ENCODE measurements at places on chromosomes 11 and 22. TPM values are rescaled to one million over a fixed set of nuclear protein-coding genes. Genes with fewer than 3 reads are reported as not detected.

GRCh38 chr11:99015634-99016454 lies 4.9 kb upstream of the CNTN5 start:
- DNase-seq, result no peak

DNA sequence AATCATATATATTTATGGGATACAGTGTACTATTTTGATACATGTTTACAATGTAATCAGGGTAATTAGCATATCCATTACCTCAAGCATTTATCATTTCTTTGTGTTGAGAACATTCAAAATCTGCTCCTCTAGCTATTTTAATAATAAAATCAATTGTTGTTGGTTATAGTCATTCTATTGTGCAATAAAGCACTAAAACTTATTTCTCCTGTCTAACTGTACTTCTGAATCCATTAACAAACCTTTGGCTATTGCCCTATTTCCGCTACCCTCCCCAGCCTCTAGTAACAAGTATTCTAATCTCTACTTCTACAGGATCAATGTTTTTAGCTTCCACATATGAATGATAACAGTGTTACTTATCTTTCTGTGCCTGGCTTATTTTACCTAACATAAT lies 15.3 kb upstream of the USP2 start:
- no peak for DNase-seq

DNA sequence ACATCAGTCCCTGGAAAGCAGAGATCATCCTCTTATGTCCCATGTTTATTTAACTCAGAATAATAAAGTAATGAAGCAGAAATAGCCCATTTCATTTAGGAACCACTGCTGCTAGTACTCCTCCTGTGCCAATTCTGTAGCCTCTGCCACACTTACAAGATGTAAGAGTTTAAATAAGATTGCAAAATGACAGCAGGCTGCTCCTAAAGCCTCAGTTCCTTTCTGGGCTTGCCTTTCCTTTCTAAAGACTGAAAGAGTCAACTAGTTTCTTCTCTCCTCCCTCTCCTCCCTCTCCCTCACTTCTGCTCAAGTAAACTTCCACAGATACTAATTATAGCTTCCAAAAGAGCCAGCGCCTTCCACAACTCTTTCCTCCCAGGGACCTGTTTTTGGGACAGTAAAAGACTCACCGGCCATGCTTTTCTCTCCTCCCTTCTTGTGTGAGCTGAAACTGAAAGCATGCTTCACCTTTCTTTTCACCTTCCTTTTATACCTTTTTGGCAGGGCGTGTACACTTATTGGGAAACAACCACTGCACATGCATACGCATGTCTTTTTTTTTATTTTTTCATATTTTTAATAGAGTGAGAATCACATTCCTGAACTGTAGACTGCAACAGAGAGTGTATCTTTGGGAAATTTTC lies 26.1 kb upstream of the CARD16 start:
- no peak for DNase-seq

GRCh38 chr11:12556788-12557384 lies 117.3 kb upstream of the TEAD1 start:
- no peak for DNase-seq

DNA sequence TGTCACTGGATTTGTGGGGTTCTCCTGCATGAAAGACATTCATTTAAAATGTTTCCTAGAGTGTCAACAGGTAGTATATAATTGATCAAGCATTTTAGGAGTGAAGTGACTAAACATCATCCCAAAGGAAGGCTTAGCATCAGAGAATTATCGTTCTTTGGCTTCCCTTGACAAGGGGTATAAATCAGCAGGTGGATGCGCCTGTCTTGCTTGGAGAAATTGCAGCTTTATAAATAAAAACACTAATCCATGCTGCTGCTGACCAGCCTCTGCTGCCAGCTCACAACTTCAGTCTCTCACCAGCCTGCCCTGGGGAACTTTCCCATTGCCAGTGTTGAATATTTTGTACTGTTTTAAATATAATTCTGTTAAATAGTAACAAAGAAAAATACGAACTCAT lies 1184.7 kb upstream of the TENM4 start:
- no peak for DNase-seq

- DNase-seq, result no peak
Observed at GRCh38 chr22:31861226-31861840, 83.0 kb upstream of the YWHAH start.

GRCh38 chr11:22677153-22677903 lies 10.9 kb downstream of the GAS2 start:
- no peak for DNase-seq

DNA sequence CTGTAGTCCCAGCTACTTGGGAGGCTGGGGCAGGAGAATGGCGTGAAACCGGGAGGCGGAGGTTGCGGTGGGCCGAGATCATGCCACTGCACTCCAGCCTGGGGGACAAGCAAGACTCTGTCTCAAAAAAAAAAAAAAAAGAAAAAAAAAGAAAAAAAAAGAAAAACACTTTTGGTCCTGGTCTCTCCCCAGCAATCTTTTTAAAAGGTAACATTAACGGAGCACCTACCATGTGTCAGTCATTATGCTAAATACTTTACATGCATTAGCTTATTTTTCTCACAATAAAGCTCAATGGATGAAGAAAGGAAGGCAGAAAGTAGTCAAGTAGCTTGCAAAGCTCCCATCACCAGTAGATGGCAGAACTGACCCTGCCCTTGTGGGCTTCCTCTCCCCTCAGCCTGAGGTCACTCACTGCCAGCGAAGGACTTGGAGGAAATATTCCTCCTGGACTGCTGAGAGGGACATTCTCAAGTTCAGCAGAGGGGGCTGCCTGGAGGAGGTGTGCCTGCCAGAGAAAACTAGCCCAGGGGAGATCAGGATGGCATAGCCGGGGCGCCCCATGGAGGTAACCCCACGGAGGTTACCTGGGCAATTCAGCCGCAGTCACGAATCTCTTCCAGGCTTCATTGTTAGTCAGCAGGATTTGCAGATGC lies 15.5 kb downstream of the APOL3 start:
- DNase-seq, result no peak

GRCh38 chr11:65066805-65067291 lies 8.5 kb upstream of the NAALADL1 start:
- no peak for DNase-seq

DNA sequence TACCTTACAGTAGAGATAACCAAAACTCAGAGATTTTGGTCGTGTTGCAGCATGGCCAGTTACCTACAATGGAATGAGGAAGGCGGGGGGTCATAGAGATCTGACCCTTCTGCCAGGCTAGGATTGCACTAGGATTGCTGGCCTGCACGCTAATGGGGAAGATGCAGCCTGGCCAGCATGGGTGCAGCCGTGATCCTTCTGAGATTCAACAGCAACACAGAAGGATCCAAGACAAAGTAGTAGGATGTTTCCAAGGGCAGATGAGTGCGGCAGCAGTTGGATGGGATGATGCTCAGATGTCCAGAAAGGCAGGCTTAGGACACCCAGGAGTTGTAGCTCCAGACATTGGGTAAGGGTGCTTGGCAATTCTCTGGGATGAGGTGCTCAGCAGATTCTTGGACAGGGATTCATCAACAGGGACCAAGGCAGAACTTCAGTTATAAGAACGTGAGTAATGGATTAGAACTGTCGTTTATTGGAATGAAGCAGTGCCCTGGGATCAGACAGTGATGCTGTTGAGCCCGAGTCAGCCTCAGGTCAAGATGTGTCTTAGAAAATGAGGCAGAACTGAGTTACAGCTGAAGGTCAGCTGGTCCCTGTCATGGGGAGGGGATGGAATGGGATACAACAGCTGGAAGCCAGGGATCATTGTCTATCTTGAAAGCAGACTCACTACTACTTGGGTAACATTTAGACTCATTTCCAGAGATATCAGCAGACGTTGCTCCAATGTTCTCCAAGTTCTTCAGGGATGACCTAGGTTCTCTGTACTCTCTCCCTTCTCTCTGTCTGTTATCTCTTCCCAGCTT lies 71.0 kb downstream of the PARVA start:
- no peak for DNase-seq

DNA sequence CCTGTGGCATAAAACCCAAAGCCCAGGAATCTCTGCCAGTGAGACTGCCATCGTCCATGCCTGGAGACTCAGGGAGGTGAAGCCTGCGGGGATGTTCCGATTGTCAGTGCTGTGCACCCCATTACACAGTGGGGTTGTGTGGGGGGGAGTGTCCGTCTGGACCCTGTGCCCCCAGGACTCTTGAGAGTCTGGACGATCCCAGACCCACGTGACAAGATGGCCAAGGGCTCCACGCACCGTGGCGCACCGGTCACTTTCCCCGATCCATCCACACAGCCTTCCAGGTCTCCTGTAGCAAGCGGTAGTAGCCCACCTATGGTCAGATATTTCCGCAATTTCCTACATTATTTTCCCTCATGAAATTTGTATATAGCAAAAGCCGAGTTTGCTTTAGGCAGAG lies 20.9 kb upstream of the NRGN start:
- DNase-seq, result no peak

- DNase-seq, result no peak
Observed at GRCh38 chr11:121059605-121060004, 35.7 kb downstream of the TBCEL start.

The WNT7B gene
- total RNA-seq, result not detected

The DRICH1 gene
- 0.50 TPM for total RNA-seq

The KCNJ5 gene
- not detected for total RNA-seq

The POU2AF2 gene
- not detected for total RNA-seq

The TH gene
- not detected for total RNA-seq

Measured in activated T-helper 2 cell treated with anti-CD3 and anti-CD28 coated beads, Interferon-gamma antibody, Interleukin-2, Interleukin-4, amounts not matched to agents 10 μg/mL and 5 μg/mL and 100 μg/mL, durations not matched to agents 14 hours and 24 hours and 36 hours (primary cell).